SK-MEL-5 (cell line): ENCODE measurements at places on chromosomes 12 and 14. TPM values are rescaled to one million over a fixed set of nuclear protein-coding genes. Genes with fewer than 3 reads are reported as not detected.

DNA sequence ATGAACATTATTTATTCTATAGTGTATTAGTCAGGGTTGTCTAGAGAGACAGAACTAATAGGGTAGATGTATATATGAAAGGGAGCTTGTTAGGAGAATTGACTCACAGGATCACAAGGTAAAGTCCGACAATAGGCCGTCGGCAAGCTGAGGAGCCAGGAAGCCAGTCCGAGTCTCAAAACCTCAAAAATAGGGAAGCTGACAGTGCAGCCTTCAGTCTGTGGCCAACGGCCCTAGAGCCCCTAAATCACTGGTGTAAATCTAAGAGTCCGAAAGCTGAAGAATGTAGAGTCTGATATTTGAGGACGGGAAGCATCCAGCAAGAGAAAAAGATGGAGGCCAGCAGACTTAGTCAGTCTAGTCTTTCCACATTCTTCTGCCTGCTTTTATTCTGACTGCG lies 912.2 kb downstream of the FLRT2 start:
- peak; percentile 6 for DNase-seq

- DNase-seq = no peak
Observed at GRCh38 chr12:105444653-105445102, 114.2 kb downstream of the C12orf75 start.

DNA sequence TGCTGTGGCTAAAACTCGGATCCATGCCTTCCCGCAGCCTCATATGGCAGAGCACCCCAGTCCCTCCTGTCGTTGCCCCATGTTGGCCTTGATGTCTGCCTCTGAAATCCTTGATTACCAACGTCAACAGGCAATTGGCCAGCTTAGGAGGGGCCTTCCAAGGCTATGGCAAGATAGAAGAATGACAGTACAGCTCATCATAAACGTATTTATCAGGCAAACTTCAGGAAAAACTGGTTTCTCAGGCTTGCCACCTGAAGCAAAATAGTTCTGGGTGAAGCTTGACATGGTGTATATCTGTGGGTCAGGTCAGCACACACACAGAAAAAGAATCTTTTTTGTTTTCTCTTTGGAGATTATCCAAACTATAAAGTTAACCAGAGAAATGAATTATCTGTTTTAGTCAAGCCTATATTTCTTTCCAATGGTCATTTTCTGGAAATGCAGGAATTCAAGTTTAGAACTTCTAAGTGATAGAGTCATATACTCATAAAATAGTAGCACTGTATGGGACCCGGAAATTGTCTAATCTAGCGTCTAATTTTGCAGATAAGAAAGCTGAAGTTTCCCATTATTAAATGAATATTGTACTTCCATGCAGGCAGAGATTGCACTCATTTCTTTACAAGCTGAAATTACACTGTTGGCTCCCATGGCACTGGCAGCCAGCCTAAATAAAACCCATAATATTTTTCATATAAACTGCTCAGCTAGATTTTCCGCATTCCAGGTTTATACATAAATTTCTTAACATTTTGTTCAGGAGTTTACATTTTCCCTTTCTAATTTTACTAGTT lies 24.4 kb upstream of the DUSP16 start:
- no peak for DNase-seq

GRCh38 chr14:45867046-45867894 lies 614.3 kb upstream of the MIS18BP1 start:
- no peak for DNase-seq

GRCh38 chr12:39378341-39378740 lies 64.6 kb downstream of the KIF21A start:
- DNase-seq = no peak

DNA sequence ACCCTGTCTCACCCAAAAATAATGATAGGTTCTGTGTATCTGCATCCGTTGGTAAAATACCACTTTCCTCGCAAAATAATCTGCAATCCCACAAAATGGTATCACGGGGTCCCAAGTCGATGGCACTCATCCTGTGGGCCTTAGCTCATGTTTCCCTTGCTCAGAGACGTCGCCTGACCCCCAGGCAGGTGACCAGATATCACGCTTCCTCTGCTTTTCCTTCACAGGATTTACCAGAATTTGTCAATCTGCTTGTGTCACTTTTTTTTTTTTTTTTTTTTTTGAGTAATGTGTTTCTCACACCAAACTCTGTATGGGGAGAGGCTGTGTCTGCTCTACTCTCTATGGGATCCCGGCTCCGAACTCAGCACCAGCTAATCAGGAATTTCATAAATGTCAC lies 162.7 kb downstream of the PRKCH start:
- no peak for DNase-seq

DNA sequence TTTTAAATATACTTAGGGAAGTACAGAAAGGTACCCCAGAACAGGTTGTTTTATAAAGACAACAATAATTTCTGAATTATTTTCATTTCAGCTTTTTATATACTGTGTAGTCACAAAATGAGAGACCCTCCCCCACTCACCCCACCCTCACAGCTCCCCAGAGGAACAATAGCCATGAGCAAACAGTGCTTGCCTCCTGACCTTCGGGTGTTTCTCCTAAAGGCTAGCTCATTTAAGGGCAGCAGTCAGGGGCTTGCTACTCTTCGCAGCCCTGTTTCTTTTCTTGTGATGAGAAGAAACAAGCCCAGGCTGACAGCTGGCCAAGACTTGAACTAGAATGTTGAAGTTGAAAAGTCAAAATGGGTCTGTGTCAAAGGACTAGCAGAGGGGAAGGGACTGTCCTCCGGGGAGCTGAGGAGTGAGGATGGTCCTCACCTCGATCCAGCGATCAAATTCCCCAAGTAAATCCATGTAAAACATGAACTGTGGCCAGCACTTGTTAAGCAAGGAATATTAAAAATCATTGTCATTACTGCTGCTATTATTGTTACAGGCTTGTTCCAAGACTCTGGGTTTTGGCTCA lies 133.8 kb upstream of the ARHGAP5 start:
- no peak for DNase-seq

DNA sequence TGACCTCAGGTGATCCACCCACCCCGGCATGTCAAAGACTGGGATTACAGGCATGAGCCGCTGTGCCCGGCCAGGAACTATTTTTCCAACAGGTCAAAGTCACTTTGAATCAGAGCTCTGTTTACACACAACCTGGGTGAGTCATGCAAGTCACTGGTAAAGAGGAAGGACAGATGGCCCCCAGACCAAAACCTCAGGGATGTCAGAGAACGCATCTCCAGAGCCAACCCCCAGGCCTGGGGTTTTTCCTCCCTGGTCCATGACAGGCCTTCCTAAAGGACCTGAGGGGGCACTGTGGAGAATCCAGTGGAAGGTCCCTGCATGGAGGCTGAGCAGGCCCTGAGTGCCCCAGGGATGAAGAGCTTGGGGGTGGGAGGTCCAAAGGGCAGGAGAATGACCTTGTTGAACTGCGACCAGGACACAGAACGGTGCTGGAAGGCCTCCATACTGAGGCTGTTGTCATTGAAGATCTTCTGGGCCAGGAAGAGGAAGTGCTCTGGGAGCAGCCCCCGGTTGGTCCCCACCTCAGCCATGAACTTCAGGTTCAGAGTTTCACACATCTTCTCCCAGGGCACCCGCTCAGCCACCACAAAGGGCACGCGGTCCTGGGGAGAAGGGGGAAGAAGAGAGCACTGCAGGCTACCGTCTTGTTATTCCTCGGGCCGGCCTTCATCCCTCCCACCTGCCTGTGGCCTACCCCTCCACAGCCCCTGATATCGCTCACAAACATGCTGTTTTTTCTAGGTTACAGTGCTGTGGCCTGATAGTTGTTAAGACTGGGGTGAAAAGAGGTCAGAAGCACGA lies 9.1 kb downstream of the STAT6 start:
- DNase-seq = no peak

GRCh38 chr14:88049936-88050335 lies 45.0 kb downstream of the GPR65 start:
- no peak for DNase-seq

DNA sequence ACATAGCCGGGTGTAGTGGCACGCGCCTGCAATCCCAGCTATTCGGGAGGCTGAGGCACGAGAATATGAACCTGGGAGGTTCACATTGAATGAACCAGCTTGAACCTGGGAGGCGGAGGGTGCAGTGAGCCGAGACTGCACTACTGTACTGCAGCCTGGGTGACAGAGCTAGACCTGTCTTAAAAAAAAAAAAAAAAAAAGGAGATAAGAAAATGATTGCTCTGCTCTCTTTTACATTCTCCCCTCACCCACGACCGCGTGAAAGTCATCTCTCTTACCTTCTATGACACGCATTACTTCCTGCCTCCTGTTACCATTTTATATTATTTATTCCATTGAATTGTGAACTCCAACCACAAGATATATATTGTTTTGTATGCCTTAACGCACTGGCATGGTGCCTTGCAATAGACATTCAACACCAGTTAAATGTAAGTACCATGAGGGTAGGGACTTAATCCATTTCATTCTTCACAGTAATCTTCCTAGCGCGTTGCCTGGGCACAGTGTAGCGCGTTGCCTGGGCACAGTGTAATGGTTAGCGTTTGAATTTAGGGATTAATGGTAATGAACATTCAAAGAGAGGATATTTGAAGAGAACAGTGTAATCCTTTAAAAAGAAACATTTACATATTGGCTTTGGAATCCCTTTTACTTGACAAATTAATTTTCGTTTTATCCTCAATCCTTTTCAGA lies 2.7 kb downstream of the RAP1B start:
- DNase-seq = no peak

DNA sequence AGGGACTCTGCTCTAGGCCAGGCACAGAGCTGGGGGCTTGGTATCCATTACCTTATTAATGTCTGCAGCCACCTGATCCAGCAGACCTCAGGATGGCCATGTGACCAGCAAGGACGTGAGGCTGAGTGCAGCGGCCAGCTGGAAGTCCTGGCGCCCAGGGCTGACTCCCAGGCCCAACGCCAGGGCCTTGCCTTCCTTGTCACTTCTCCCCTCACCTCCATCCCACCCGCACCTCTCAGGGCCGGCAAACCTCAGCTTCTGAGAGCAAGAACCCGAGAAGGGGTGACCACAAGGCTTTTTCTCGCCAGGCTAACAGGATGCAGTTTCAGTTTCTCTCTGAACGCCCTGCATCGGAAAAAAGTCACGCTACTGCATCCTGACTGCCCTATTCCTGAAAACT lies 15.4 kb downstream of the RAB35 start:
- DNase-seq = no peak

SERPINA5 gene
- 0.16 and 0.32 TPM in 2 replicates for total RNA-seq

KCNJ8 gene
- not detected in 2 replicates for total RNA-seq
